ENCODE measurements at places on chromosomes 6 and 20.

DNA sequence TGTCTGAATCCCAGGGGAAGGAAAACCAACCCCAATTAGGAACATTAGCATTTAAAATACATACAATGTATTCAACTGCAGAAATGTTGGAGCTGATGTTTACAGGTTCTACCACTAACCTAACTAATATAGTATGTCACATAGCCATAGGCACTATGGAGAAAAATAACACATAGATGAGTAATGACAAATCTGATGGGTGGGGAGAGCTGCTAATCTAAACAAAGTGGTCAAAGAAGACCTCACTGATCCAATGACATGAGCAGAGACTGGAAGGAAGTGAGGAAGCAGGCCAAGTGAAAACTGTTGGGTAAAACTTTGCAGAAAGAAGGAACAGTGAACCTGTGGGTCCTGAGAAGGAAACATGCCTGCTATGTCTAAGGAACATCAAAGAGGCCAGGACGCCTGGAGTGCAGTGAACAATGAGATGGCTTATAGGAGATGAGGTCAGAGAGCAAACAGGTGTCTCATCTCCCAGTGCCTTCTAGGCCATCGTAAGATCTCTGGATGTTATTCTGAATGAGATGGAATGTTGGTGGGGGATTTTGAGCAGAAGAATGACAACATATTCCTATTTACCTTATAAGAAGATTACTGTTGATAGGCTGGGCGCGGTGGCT, 135.7 kb downstream of the ALDH8A1 start:
- DNase-seq: no peak

- DNase-seq: no peak
Observed at GRCh38 chr20:51624157-51624731, 81.7 kb upstream of the NFATC2 start.

DNA sequence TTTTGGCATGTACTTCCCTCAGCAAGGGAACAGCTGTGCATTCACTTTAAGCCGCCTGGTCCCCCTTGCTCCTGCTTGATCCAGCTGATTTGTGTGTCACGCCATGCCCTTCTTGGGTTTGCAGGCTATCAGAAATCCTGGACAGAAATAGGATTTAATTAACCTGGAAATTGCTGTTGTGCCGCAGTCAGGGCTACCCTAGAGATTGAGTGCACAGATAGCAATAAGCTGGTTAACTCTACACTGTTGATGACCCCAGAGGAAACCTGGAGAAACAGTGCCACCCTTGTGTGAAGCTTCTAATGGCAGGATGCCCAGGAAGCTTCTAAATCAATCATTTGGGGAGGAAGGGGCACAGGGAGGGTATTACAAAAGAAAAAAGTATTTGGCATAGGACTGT, 199.0 kb downstream of the JARID2 start:
- DNase-seq: no peak

DNA sequence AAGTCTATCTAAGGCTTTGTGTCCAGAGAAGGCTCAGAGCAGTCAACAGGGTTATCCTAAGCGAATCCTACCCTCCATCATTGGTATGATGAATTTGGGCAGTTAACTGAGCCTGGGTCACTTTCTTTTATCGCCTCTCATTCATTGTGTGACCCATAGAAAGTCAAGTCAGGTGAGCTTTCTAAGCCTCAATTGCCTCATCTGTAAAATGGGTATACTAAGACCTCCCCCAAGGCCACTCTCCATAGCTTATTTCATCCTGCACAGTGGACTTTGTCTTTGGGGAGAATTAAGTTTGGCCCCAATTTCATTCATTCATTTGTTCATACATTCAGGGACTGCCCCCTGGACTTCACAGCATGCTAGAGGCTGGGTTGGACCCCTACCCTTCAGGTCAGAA, 110.5 kb downstream of the DHX35 start:
- DNase-seq: no peak

- DNase-seq: no peak
Observed at GRCh38 chr6:63121166-63121565, 90.1 kb upstream of the FKBP1C start.

DNA sequence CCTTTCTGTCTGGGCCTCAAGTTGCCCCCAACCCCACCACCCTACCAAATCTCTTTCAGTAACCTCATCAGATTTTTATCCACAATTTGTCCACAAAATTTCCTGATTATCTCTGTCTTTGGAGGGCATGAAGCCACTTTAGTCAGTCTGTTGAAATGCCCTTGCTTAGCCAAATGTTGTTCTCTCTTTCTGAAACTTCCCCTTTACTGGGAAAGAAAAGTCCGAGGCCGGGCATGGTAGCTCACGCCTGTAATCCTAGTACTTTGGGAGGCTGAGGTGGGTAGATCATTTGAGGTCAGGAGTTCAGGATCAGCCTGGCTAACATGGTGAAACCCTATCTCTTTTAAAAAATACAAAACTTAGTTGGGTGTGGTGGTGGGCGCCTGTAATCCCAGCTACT, 33.8 kb downstream of the TOMM6 start:
- DNase-seq: no peak

DNA sequence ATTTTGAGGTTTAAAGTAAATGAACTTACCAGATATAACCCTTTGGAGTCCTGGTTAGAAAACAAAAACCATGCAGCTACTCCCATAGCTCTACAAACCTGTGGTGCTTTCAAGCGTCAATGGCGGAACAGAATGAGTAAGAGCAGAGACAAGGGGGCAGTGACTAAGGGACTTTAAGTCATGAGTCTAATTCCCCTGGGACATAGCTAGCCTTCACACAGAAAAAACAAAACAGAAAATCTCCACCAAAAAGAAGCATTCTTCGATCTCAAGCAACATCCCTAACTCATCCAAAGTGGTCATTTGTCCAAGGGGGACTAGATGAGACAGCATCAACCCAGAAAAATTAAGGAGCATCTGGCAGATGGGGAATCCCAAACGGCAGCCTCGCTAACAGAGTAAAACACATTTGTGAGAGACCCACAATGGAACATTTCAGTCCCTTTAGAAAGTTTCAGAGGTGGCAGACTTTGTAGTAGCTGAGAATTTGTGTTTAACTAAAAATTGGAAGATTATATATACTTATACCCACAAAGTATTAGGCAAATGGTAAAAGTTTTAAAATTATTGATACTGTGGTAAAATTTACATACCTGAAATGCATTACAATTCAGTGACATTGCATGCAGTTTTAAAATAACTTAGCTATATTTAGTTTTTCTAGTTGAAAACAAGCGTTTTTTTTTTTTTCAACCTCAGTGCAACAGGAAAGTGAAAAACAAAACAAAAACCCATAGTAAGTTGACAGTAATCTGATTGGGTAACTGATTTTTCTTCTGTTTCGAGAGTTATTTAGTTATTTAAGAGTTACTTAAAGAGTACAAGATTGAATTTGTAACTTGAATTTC, 67.5 kb downstream of the KCNQ5 start:
- DNase-seq: no peak

DNA sequence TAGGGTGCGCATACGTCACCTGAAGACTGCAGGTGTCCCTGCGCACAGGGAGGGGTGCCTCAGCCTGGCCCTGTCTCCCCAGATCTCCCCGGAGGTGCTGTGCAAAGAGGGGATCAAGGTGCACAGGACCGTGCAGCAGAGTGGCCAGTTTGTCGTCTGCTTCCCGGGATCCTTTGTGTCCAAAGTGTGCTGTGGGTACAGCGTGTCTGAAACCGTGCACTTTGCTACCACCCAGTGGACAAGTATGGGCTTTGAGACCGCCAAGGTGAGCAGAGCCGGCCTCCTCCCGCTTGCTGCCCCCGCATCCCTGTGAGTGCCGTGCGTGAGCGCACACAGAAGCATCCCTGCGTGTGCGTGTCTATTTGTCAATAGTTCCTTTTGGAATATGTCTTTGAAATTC, 150.7 kb downstream of the DTNBP1 start:
- no peak for DNase-seq

- no peak for DNase-seq
Observed at GRCh38 chr20:64219202-64219601, 36.3 kb upstream of the PCMTD2 start.

GRCh38 chr6:44333942-44334341, 8.5 kb upstream of the SPATS1 start:
- no peak for DNase-seq

DNA sequence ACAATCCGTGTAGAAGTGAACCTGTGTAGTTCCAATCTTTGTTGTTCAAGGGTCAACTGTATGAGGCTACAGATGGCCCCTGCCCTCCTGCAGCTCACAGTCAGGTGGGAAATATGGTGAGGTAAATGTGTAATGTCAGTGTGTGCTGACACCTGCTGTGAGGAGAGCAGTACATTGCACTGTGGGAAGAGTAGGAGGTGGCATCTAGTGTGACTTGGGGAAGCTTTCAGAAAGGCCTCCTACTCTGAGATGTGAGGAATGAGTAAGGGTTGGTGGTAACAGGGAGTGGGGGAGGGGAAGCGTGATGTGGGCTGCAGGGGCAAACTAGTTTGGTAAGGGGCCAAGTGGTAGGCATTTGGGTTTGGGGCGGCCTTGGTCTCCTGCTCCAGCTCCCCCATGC, 188.8 kb downstream of the FARS2 start:
- no peak for DNase-seq

Measured in C1 segment of cervical spinal cord (tissue), 14 donors.